Omental fat pad (tissue), 4 donors: ENCODE measurements at places on chromosomes 16 and 17. TPM values are rescaled to one million over a fixed set of nuclear protein-coding genes. Genes with fewer than 3 reads are reported as not detected.

- no peak for DNase-seq
Measured at GRCh38 chr17:310111-311010, 42.2 kb downstream of the RPH3AL start.

DNA sequence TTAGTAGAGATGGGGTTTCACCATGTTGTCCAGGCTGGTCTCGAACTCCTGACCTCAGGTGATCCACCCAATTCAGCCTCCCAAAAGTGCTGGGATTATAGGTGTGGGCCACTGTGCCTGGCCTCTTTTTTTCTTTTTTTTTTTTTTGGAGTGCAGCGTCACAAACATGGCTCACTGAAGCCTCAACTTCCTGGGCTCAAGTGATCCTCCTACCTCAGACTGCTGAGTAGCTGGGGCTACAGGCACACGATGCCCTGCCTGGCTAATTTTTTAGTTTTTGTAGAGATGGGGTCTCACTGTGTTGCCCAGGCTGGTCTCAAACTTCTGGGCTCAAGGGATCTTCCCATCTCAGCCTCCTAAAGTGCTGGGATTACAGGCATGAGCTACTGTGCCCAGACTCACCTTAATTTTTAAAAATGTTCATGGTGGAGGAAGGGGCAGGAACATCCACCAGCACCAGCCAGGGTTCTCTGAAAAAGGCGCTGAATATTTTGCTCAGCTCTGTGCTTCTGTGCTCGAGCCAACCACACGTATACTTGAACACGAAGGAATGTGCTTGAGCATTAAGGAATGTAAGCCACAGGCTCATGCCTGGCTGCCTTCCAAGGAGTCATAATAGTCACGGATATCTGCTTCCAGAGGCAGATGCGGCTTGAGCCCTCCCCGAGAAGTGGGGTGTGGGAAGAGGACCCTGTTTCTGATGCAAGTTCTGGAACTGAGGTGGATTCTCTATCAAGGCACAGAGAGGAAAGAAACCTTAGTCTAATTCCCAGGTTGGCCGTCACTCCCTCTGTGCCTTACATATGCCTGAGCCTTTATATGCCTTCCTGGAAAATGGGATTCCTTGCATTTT is 65.5 kb upstream of the CREBBP start:
- peak; percentile 67 for DNase-seq

The SOCS1 gene
- 26.2 TPM for total RNA-seq

DNA sequence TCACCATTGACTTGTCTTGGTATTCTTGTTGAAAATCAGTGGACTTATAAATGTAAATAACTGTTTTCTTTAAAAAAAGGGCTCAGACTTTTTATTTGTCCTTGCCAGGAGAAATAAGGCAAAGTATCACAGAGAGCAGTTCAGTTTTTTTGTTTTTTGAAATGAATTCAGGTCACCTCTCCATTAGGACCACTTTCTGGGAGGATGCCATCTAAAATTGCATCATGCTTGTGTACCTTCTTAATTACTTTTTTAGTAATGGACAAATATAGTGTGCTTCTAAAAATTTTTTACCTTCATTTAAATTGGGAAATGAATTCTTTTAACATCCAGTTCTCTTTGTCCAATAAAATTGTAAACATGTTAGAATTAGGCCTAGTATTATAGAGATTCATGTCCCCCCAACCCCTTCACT is 210.0 kb downstream of the BCAS3 start:
- DNase-seq = no peak

DNA sequence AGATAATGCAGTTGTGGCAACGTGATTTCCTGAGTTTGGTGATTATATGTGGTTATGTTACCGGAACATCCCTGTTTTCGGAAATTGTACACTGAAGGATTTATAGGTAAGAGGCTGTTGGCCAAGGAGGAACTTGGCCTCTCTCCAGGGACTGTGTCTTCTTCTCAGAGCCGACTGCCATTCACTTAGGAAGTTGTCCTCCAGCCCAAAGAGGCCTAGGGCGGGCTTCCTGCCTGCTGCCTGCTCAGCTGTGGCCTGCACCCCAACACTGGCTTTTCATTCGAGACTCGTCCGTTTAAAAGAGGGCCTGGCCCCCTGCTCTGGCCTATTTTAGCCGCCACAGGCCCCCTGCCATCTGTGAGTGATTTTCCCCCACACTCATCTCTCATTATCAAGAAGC is 64.3 kb downstream of the ZDHHC7 start:
- no peak for DNase-seq

- no peak for DNase-seq
Measured at GRCh38 chr16:17225541-17225940, 245.2 kb downstream of the XYLT1 start.

The HCRT gene
- not detected for total RNA-seq

- no peak for DNase-seq
Measured at GRCh38 chr16:4378161-4378666, 6.6 kb downstream of the VASN start.

The STH gene
- total RNA-seq = not detected

The OR2C1 gene
- not detected for total RNA-seq

The SLFN14 gene
- total RNA-seq = not detected
